ENCODE measurements at places on chromosomes 5 and 9.

DNA sequence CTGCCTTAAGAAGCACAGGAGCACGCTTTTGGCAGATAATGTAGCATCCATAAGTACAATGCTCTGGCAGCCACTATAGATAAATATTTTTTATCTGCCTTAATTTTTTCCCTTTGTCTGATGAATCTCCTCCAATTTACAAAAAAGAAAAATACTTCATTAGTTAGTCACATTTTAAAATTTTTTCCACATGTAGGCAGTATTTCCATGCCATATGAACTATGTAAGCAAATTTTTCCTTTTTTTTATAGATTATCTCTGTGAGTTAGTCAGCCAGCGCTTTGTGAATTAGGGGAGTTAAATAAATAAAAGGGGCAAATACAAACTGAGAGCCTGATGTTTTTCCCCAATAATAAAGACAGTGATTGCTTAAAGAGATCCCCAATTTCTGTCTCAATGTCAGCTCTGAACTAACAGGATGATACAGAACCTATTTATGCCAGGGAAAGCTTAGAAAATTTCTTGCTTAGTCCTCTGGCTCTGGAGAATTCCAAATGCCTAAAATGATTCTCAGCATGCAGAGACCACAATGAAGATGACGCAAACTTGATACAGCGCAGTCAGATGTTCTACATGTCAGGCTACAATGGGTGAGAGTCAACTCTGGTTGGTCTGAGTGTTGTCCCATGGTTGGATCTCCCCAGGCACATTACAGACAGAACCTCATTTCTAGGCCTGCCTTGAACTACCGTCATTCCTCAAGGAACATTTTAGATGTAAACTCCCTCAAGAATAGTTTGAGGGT lies 390.4 kb upstream of the CDH6 start:
- no peak for DNase-seq

DNA sequence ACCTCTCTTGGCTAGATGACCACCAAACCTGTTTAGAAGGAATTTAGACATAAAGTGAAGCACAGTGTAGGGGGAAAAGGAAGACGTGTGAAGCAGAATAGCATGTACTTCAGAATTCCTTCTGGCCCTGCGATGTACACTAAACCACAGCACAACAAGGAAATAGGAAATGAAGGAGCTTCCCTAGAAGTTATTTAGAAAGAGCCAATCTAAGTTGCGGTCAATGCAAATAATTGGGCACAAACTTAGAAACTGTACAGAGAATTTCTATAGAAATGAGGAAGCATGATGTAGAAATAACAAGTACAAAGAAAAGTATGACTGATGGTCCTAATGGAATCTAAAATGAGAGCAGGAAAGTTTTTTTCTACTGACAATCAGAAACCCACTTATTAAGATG lies 41.5 kb downstream of the ANKRD55 start:
- no peak for DNase-seq

- no peak for DNase-seq
These were observed 119.5 kb downstream of the FAM114A2 start for GRCh38 chr5:153919161-153919560.

GRCh38 chr5:180241600-180241999 lies 32.6 kb upstream of the RASGEF1C start:
- DNase-seq: no peak

DNA sequence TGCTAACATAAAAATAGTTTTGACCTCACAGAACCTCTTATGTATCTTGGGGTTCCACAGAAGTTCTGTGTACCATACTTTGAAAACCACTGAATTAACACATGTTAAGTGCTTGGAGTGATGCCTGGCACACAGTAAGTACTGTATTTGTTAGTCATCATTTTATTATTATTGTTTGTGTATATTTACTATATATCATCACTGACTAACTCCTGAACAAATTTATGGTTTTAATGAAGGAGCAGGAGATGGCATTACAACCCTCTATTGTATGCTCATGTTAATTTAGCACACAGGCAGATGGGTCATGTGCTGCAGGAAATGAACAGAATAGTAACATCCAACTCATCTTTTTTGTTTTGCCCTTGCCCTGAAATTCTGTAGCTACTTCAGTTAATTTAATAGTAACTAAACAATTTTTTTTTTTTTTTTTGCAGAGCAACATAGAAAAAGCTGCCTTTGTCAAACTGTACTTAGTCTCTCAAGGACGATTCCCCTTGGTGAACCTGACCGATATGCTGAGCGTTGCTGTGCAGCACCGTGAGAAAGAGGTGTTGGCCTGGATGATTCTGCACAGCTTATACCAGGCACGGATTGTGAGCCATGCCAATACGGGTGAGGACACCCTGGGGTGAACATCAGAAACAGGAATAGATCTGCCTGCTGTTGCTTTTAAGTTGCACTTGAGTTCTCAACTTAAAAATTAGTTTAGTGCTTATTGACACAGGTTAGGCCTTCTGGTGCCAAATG lies 45.4 kb downstream of the HACD4 start:
- DNase-seq: no peak

- DNase-seq: no peak
These were observed 230.7 kb downstream of the ASTN2 start for GRCh38 chr9:117184173-117184572.

GRCh38 chr5:134247428-134248224 lies 21.8 kb upstream of the PPP2CA start:
- no peak for DNase-seq

DNA sequence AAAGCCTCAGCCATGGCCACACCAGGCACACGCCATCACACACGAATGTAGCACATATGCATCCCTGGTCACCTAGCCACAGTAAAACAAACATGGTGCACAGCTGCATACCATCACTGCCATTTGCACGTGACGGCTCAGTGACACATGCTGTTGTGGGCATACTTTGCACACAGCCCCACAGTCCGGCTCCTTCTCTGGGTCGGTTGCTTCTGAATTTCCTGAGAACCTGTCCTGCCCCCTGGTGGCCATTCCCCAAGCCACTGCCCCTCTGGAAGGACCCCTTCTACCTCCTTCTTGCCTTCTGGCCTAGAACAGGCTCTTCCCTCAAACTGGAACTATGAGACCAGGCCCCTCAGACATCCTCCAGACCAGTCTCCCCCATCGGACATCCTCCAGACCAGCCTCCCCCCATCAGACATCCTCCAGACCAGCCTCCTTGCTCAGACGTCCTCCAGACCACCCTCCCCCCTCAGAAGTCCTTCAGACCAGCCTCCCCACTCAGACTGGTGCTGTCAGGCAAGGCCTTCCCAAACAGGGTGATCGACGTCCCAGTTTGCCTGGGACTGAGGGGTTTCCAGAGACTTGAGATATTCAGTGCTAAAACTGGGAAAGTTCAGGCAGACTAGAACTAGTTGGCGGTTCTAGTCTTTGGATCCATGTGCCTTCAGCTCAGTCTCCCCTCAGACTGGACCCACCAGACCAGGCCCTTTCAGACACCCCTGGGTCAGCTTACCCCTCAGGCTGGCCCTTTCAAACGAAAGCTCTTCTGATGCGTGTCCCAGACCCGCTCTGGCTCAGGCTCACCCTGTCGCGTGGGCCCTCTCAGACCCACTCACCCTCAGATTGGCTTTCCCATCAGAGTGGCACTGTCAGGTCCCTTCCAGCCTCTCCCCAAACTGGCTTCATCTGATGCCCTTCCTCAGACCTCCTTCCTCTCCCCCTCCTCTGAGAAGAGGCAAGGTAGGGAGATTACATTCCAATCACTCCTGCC lies 24.3 kb upstream of the ENHO start:
- peak; percentile 22 for DNase-seq

- DNase-seq: no peak
These were observed 28.6 kb upstream of the SLCO4C1 start for GRCh38 chr5:102324714-102325113.

GRCh38 chr9:113943112-113944009 lies 67.3 kb downstream of the ZNF618 start:
- no peak for DNase-seq

DNA sequence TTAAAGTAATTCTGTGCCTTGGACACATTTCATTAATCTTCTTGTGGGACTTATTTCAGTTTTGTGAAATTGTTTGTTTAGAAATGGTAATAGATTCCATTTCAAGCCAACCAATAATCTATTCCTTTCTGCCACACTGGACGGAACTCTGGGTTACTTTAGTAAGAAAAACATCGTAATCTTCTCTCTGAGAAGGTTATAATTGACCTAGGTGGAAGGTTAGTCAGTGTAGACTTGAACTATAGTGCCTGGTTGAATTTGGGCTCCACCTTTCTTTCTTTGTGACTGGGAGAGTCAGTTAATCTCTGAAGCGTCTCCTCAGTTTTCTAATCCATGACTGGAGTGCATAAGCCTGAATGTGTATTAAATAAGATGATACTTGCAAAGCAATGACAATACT lies 89.7 kb upstream of the PRLR start:
- DNase-seq: no peak

GRCh38 chr9:4862506-4863250 lies 69.9 kb downstream of the RCL1 start:
- no peak for DNase-seq

GRCh38 chr5:172736508-172737135 lies 34.4 kb downstream of the DUSP1 start:
- no peak for DNase-seq

DNA sequence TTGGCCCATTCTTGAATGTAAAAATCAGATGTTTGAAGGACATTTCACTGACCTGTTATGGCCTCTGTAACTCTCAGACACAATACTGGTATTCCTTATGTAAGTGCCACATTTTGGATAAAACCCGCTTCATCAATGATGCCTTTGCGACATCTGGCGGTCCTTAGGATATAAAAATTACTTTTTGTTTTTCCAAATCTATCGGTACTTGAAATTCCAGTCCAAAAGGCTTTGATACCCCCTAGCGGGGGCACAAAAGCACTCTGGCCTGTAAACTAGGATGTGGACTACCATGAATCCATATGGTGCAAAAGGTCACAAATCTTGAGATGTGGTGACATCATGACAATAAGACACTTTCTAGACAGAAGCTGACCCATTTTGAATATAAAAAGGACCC lies 291.8 kb downstream of the KIAA0825 start:
- no peak for DNase-seq

- no peak for DNase-seq
These were observed 35.5 kb downstream of the ARHGEF37 start for GRCh38 chr5:149616727-149617285.

DNA sequence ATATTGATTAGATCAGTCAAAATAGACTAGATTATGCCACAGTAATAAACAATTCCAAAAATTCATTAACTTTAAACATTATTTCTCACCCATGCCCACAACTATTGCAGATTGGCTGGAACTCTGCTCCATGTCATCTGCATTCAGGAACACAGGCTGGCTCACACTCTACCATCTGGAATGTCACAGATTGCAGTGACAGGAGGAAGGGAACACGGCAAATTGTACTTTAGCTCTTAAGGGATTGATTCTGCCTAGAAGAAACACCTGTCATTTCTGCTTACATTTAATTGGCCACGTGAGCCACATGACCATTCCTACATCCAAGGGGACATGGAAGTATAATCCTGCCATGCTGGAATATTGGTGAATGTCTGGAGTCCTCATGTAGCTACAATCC lies 54.4 kb downstream of the ATPSCKMT start:
- DNase-seq: no peak

DNA sequence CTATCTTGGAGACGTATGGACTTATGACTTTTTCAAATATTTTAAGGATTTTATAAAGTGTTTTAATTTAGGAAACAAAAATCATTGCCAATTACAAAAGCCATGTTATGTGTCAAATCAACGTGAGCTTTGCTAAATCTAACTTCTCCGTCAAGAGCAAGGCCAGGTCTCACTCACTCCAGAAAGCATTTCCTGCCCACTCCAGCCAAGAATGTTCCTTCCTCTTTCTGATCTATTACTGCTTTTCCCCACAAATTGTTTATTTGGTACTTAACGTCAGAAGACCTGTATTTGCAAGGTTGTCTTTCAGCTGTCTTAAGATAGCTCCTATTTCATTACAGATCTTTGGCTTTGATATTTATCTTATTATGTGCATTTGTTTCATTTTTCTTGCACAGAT lies 193.5 kb upstream of the HAPLN1 start:
- DNase-seq: no peak

DNA sequence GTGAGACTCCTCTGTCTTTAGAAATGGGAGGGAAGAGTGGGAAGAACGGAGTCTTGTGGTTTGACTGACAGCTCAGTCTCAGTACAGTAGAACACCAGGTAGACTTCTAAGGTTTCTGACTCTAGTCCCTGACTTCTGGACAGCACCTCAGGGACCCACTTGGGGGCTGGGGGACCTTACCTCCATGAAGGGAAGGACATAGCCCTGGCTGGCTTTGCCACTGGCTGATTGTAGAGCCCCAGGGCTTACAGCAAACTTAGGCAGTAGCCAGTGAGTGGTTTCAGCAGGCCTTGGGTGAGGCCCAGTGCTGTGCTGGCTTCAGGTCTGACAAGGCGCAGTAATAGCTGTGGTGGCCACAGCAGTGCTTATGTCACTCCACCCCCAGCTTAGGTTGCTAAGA lies 290.0 kb upstream of the PRR16 start:
- no peak for DNase-seq

DNA sequence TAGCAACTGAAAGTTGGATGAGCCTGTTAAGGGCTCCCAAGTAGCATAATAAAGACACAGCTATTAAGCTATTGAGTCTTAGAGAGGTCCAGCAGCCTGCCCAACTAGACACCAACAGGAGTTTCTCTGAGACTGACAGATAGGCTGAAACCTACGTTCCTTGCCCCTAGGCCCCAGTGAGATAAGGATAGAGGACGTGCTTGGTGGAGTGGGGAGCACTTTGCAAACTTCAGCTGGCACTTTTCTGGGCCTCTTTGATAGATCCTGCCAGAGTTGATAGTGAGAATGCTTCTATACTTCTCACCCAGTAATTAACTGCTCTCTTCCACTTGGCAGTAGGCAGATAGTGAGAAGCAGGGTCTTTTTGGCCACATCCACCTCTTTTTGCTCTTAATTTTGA lies 20.8 kb upstream of the CTNNA1 start:
- no peak for DNase-seq
